Urinary bladder (tissue), 4 donors: ENCODE measurements at places on chromosomes 7 and 10. TPM values are rescaled to one million over a fixed set of nuclear protein-coding genes. Genes with fewer than 3 reads are reported as not detected.

DNA sequence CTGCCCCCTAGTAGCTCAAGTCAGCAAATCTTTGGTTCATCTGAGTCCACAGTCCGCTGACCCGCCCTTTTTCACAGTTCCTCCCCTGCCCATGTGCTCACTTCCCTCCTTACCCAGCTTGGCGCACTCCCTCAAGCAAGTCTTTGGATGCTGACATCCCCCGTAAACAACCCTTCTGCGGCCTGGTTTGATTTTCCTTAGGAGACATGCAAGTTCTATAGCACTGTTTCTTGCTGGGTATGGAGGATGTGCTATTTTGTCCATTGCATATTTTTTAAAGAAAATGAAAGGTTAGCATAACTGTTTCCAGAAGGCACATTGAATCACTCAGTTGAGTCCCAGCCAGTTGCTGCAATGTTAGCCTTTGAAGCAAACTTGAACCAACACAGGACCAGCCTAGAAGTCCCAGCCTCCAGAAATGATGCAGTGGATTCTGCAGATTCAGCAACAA, 38.2 kb downstream of the HTRA1 start:
- no peak for DNase-seq

SPDYE5 gene
- not detected for total RNA-seq

DNA sequence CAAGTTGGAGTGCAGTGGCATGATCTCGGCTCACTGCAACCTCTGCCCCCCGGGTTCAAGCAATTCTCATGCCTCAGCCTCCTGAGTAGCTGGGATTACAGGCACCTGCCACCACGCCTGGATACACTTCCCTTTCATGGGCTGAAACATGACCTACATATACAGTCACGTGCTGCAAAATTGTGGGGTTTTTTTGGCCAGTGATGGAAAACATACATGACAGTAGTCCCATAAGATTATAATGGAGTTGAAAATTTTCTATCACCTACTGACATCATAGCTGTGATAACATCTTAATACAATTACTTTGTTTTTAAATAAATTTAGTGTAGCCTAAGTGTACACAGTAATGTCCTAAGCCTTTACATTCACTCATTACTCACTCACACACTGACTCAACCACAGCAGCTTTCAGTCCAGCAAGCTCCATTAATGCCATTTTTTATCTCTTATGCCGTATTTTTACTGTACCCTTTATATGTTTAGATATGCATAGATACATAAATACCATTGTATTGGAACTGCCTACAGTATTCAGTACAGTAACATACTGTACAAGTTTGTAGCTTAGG, 79.9 kb upstream of the TMEM196 start:
- DNase-seq = no peak

- DNase-seq = no peak
These were observed 337.9 kb downstream of the PTPRN2 start for GRCh38 chr7:158249692-158250091.

GRCh38 chr10:70785190-70785589, at the start of gene TBATA:
TSS of gene TBATA (minus strand) at chr10:70785377. CDS start at chr10:70783379, 1,998 bp downstream.
- DNase-seq = no peak

DNA sequence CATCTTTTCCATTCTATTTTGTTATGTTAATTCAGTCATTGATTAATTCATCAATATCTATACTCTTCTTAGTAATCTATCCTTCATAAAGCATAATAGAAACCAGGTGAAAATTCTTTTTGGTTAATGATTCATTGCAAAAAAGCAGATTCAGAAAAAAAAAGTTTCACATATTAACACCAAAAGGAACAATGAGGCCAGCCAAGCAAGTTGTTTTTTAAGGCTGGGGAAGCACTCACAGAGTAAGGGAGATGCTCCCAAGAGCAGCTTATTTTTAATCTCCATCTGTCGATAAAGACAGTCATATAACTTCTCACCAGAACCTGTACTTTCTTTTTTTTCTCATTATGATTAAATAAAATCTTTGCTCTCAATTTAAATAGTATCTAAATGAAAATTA, 95.8 kb downstream of the CACNA2D1 start:
- no peak for DNase-seq

LRRC17 gene
- total RNA-seq = 200 TPM

GRCh38 chr10:125152450-125153368, 7.7 kb downstream of the CTBP2 start:
- DNase-seq = no peak

DNA sequence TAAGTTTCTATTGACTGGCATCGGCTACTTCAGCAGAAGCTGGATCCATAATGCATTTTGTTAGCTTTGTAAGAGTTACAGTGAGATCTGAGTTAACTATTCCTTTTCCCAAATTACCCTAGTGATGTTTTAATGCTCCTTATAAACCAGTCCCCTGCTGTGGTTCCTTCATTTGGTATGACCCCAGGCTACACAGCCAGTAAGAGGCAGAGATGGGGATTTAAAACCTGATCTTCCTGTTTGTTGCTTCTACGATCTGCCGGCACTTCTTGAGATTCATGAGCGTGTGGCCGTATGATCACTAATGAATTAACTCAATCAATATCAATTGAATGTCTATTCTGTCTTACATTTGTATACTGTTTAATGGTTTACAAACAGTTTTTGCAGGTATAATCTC, 86.1 kb downstream of the CACNB2 start:
- no peak for DNase-seq

GRCh38 chr7:4861227-4861626, 603 bp downstream of the PAPOLB start:
- no peak for DNase-seq

RSPH10B gene
- total RNA-seq = not detected

CDK6 gene
- total RNA-seq = 120 TPM
